Activated CD4-positive, CD25-positive, alpha-beta regulatory T cell treated with anti-CD3 and anti-CD28 coated beads, Interleukin-2, amount 50 U/mL, for 16 hours (primary cell): ENCODE measurements at places on chromosomes 3 and 15.
A peak's percentile ranks its signal among the peaks of the same experiment; 100 is the strongest.

- DNase-seq, result peak; percentile 48
Observed at GRCh38 chr3:46538803-46539442, 27.2 kb downstream of the LRRC2 start.

DNA sequence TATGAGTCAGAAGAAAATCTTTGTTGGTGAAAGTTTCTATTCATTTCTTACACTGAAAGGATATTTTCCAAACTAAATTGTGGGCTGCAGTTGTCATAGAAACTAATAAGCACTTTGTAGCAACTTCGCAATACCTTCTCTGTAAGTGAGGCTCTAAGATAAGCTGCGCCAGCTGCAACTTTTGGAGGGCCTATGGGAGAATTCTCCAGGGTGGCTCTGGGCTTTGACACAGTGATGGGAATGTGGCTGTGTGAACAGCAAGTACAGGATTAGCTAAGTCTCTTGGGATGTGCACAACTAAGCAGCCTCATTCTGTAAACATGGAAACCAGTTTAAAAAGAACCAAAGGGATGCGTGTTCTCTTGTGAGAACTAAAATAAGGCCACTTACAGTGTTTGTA, 124.6 kb upstream of the SGO1 start:
- no peak for DNase-seq

DNA sequence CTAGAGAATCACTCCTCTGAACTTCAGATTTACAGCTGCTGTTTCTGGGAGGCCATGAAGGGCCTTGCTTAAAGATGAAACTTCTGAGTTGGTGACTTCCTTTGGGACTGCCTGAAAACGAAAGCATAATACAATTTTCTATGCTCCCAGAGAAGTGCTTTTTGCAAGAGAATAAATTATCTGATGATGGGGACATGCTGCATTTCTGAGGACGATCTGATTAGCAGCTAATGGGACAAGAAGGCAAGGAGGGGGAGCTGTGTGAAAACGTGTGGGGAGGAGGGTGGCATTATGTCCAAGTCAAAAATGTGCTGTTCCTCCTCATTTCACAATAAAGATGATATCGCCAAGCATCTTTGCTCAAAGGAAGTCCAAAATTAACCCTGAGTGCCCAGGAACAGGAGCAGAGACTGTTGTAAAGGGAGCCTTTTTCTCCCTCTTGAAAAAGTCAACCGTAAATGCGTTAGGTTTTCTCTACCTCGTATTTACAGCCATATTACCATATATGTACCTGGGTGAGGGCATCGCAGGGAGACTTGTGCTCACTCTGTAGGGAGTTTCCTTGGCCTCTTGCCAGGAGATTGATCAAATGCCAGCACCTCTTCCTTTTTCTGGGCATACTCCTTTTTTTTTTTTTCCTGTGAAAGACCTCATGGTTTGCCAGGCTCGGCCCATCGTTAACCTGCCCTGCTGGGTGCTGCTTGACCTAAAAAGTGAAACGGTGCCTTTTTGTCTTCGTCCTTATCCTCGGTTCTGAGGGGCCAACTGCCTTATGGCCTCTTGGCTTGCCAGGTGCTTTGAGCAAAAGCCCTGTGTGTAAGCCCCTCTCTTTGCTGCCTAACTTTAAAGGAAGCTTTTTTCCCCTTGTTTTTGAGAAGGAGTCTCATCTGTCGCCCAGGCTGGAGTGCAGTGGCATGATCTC, 11.5 kb downstream of the ITPR1 start:
- no peak for DNase-seq

DNA sequence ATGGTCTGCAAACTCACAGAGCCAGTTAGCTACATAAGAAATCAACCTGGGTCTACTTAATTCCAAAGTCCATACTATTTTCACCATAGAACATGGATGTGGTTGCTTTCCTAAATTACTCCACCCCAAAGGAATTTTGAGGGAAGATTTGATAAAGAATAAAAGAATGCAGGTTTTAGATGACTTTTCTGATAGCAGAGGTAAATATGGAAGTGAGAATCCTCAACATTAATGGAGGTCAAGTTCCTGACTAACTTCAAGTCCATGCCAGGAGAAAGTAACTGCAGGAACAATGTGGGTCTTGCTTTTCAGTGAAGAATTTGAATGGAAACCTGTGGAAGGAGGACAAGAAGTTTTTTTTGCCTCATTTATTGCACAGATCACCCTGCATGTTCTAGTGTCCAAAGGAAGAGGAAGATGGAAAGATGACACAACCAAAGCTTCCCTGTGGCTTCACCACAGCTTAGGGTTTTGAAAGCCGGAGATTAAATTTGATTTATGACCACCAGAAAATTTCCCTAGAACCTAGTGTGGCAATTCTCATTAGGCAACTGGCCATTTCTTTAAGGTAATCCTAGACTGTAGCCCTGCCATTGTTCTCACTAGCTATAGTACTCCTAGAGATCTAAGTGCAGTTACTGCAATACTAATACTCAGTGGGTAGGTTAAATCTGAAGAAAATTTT, 429.7 kb downstream of the RAP2B start:
- DNase-seq, result no peak

DNA sequence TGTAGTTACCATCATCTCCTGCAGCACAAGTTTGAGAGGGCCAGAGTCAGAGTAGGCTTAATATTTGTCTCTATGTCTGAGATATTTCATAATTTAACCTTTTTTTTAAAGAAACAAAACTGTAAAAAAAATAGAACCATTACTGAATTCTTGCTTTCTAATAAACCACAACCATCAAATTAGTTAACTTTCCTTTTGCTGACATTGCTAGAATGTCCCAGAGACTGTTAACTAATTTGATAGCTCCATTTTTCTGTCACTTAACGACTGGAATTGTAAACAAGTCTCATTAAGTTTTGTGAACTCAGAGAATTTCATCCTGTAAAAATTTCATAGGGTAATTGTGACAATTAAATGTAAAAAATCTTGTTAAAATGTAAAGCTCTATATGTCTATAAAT, 35.6 kb downstream of the IMPG2 start:
- DNase-seq, result no peak

DNA sequence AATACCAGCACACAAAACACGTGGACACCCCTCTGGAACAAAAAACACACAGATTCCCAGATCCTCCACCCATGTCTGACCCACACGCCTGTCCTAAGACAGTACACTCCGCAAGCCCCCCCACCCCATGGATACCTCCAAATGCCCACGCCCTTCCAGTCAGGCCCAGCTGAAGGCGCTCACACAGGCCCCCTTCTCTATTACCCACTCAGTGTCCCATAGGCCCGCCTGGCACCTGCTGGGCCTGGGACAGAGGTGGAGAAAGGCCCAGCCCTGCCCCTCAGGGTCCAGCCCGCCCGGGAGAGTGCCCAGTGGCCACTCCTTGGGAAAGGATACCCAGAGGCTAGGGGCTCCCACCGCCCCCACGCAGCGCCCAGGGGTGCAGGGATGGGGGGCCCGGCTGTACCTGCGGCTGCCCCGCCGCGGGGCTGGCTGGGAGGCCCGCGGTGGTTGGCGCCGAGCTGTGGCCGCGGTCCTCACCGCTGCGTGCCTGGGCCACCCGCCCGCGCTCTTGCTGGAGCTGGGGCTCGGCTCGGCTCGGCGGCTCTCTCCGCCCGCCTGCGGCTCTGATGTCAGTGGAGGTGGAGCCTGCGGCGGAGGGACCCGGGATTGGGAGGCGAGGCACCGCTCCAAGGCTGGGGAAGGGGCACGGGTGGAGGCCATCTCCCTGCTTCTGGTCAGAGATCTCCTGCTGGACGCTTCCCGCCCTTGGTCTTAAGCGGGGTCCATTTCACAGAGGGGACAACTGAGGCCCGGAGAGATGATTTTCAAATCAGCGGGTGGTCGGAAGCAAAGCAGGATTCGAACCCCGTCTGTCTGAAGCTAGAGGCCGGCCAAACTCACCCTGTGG, at the start of gene CAMK1:
Gene CAMK1 (minus strand): TSS at position 522 of the 850 bp plus-strand sequence. CDS start 2,198 bp downstream, outside the sequence.
- no peak for DNase-seq

DNA sequence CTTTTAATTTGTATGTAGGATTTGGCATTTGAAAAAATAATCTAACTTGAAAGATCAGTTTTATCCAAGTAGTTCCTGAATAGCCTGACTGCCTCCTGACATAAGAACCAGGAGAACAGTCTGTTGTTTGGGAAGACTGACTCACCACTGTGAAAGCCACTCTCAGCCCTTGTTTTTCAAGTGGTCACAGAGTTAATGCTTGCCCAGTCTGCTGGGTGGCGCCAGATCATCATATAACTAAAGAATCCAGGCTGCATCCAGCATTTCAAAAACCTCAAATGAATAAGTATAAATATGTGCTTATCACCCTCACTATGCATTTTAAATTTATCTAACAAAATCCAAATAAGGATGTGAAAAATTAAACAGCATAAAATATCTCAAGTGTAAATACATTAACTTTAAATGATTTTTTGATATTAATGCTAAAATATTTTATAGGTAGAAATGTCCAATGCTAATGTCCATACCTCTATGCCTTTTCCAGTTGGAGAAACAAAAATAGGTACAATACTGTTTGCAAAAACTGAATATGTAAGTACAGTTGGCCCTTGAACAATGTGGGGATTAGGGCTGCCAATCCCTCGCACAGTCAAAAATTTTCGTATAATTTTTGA, 26.9 kb upstream of the ZBBX start:
- no peak for DNase-seq

DNA sequence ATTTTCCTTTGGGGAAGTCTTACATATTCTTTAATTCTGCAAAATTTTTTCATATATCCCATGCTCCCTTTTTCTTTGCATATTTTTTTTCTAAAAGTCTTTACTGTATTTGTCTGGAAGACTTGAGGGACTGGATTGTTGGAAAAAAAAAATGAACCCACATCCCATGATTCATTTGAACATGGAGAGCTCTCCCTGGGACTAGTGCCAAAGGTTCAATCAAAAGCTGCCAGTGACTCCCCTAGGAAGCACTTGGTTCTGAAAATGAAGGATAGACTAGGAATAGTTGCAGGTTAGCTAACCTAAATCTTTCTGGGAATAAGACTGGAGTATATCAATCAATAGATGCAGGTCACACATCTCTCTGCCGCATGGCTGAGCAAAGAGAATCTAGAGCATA, 16.4 kb upstream of the BNC1 start:
- no peak for DNase-seq

DNA sequence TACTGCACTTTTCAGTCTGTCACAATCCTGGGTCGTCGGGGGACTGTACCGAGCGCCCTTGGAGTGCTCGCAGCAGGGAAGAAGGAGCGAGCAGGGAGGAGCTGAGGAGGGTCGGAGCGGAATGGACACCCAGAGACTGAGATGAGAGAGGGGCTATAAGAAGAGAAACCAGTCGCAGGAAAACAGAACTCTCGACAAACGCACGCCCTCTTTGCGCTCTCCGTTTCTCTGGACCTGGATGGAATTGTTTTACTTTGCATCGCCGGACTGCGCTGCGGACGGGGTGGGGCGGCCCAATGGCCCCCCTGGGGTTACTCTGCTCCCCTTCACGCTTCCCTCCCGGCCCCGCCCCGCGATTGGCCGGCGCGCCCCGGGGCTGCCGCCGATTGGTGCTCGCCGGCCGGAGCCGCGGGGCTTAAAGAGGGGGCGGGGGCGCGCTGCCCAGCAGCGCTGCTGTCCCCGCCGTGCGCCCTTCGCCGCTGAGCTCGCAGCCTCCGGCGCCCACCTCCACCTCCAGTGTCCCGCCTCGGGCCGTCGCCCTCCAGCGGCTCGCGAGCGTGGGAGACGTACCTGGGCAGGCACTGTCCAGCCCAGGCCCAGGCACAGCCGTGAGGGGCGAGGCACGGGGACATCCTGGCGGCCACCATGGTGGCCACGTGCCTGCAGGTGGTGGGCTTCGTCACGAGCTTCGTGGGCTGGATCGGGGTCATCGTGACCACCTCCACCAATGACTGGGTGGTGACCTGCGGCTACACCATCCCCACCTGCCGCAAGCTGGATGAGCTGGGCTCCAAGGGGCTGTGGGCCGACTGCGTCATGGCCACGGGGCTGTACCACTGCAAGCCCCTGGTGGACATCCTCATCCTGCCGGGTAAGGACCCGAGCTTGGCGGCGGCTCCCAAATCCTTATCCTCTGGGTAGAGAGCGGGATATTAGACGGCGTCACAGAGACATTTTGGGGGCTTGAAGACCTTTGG, at the start of gene CLDN11:
Gene CLDN11 (plus strand): TSS at position 447 of the 977 bp plus-strand sequence. CDS start 199 bp downstream, at position 646.
- no peak for DNase-seq

DNA sequence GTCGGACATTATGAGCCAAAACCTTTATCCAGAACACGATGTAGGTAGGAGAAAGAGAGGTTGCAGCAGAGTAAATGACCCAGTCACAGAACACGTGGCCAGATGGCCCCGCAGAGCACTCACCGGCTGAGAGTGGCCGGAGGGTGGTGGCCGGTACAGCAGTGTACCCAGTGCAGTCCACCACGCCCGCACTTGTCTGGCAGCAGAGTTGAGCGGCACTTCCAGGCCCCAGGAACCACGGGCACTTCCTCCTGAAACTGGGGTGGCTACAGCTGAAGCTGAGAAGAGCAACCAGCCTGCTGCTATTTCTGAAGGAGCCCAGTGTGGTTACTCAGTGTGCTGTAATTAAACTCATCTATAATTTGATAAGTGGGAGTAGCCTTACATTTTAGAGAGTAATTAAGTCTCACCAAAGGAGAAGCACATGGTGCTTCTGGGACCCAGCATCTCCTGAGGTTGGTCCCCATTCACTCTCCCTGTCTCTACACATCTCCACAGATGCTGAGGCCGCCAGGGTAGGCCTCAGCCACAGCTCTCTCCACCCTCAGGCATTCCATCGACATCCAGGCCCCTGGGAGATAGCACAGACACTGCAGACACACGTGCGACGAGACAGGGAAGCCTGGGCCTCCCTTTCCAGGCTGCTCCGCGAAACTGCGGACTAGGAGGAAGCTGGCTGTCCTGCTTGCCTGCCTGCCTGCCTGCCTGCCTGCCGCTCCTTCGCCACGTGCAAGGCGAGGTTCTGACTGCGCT, 49.8 kb downstream of the BDH1 start:
- no peak for DNase-seq

- DNase-seq, result no peak
Observed at GRCh38 chr3:49769286-49769915, 16.9 kb downstream of the IP6K1 start.

GRCh38 chr3:124409650-124410275, 320.5 kb upstream of the UMPS start:
- DNase-seq, result no peak

DNA sequence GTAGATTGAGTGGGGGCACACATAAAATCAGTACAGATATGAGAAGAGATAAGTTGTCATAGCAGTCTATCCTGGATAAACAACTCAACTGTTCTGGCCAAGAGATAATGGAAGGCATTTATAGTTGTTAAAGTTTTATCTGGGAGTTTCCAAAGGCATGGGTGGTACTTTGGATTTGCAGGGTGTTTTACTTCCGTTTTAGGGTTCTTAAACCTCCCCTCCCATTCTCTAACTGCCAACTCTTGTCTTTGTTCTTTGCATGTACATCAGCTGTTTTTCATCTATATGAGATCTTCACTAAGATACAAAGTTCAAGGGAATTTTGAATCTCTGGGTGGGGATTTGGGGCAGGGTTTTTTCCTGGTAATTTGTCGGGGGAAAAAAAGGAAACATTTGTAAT, 174.7 kb upstream of the CGNL1 start:
- no peak for DNase-seq
